ENCODE measurements at places on chromosomes 11 and 22. TPM values are rescaled to one million over a fixed set of nuclear protein-coding genes. Genes with fewer than 3 reads are reported as not detected.

Gene TEX12
- not detected for total RNA-seq

Gene HPX
- not detected for total RNA-seq

DNA sequence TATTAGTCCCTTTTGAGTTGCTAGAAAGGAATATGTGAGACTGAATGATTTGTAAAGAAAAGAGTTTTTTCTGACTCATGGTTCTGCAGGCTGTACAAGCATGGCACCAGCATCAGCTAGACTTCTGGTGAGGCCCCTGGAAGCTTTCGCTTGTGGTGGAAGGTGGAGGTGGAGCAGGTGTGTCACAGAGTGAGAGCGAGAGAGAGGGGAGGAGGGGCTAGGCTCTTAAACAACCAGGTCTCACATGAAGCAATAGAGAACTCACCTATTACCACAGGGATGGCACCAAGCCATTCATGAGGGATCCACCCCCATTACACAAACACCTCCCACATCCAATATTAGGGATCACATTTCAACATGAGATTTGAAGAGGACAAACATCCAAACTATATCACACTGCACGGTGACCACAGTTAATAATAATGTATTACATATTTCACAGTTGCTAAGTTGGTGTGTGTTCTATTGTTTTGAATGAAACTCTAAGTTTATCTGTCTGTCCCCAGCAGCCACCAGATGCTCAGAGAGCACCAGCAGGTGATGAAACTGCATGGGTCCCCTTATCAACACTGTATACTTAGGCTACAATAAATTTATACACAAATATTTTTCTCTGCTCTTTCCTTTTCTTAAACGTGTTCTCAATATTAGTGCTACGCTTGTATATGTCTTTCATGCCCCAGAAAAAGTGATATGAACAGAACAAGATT, 14.1 kb downstream of the ZFP91 start:
- no peaks in the 10 kb centered on the region for H3K27me3 ChIP-seq
- peaks cover 44% of the 10 kb centered on the region for H3K4me1 ChIP-seq
- H3K4me3 ChIP-seq, result no peak overlapping the region
- H3K27ac ChIP-seq, result no peak overlapping the region
- H3K36me3 ChIP-seq, result peaks cover 37% of the 10 kb centered on the region

Gene OR8D4
- not detected for total RNA-seq

DNA sequence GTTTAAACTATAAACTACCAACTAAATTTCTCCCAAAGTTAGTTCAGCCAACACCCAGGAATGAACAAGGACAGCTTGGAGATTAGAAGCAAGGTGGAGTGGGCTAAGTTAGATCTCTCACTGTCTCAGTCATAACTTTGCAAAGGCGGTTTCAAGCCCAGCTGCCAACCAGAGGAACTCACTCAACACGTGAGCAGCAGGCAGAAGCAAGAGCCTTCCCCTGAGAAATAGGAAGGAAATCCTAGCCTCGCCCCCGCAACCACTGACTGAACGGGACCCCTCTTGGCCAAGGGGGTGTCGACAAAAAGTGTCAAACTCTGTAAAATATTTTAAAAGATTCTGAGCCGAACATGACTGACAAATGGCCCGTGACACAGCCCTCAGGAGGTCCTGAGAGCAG, 4.4 kb upstream of the KRTAP5-9 start:
- H3K4me3 ChIP-seq, result no peak overlapping the region
- DNase-seq, result no peak
- H3K27ac ChIP-seq, result no peak overlapping the region
- H3K27me3 ChIP-seq, result peaks cover 10% of the 10 kb centered on the region

Gene KIF18A
- total RNA-seq, result 26.0 TPM

Gene PRR33
- total RNA-seq, result 0.08 TPM

DNA sequence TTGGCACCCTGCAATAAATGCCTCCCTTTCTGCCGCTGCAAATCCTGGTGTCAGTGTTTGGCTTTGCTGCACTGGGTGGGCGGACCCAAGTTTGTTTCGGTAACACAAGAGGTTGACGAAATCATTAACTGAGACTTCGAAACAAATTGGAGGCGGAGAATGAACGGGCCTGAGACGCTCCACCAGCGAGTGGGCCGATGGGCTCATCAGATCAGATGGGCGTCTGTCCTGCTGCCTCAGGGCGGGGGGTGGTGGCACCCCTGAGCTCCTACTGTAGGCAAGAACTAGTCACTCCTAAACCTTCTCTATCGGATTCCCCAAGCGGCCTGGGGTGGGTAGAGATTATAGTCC, 918 bp upstream of the CAPN5 start:
- peaks cover 4% of the 10 kb centered on the region for H3K4me1 ChIP-seq
- H3K36me3 ChIP-seq, result no peaks in the 10 kb centered on the region
- DNase-seq, result no peak
- peak overlapping the region; percentile 67 for H3K4me3 ChIP-seq
- peaks cover 36% of the 10 kb centered on the region for H3K27me3 ChIP-seq

DNA sequence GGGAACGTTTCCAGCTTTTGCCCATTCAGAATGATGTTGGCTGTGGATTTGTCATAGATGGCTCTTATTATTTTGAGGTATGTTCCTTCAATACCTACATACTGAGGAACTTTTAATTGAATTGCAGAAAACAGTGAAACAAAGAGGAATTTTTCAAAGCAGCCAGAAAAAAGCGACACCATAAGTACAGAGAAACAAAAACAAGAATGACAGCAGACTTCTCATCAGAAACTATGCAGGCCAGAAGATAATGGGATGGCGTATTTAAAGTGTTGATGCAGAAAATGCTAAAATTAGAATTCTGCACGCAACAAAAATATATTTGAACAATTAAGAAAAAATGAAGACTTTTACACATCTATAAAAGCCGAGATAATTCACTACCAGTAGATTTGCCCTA, 95.4 kb upstream of the TIMP3 start:
- no peak overlapping the region for H3K4me3 ChIP-seq
- no peaks in the 10 kb centered on the region for H3K36me3 ChIP-seq
- no peak overlapping the region for H3K27ac ChIP-seq
- no peaks in the 10 kb centered on the region for H3K4me1 ChIP-seq
- H3K27me3 ChIP-seq, result peaks cover 7% of the 10 kb centered on the region

Gene DNAJB13
- total RNA-seq, result not detected

Gene GLB1L2
- total RNA-seq, result 2.5 TPM

Gene FREY1
- 2.3 TPM for total RNA-seq

Gene KCNJ1
- not detected for total RNA-seq

All from activated CD4-positive, alpha-beta memory T cell treated with anti-CD3 and anti-CD28 coated beads, Interleukin-2, amount 10 ng/mL, durations not matched to agents 7 days and 5 days (primary cell).